ENCODE measurements at places on chromosomes 5 and 9.

GRCh38 chr9:83599071-83599470 lies 23.9 kb upstream of the IDNK start:
- DNase-seq: no peak

GRCh38 chr9:108291586-108291932 lies 564.2 kb downstream of the ACTL7B start:
- no peak for DNase-seq

- DNase-seq: no peak
These were observed 19.5 kb downstream of the RAD1 start for GRCh38 chr5:34895641-34896419.

GRCh38 chr5:54171645-54172384 lies 138.6 kb downstream of the ARL15 start:
- no peak for DNase-seq

- no peak for DNase-seq
These were observed 72.7 kb upstream of the IER5L start for GRCh38 chr9:129250786-129251185.

DNA sequence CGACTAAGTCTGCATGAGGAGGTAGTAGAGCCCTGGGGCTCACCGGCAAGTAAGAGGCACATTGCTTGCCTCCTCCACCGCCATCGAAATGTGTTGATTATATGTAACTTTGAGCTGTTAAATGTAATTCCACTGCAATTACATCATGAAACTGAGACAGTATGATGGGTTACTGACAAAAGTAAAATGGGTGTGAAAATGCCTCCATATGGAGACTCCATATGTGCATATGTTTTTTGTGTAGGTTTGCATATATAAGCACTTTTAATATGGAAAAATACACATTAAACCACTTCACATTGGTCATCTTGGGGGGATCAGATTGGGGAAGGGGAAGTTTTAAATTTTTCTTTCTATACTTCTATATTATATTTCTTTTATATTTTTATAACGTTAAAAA lies 29.8 kb downstream of the NFIL3 start:
- DNase-seq: no peak

DNA sequence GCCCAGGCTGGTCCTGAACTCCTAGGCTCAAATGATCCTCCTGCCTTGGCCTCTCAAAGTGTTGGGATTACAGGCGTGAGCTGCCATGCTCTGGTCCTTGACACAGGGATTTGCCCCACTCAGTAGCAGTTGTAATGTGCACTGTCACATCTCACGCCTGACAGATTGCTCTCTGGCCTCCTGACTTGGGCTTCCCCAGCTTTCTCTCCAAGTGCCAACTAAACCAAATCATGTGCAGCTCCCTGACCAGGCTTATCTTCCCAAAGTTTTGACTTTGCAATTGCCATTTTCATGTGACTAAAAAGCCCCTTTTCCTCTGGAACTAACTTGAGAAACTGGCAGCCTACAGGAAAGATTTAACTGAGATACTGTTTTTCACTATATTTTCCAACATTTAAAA lies 10.7 kb downstream of the RPL26L1 start:
- no peak for DNase-seq

DNA sequence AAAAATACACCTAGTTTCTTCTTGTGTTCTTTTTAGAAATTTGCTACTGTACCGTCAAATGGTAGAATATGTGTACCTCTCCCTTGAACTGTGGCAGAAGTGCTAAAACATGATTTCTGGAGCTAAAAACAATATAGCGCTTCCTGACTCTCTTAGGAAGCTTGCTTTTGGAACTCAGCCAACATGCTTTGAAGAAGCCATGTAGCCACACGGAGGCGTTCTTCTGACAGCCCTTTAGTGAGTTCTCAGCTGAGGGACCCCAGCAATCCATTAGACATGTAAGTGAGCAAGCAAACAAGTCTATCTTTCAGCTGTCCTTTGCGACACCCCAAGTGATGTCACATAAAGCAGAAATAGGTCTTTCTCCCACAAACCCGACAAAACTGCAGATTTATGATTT lies 917.0 kb downstream of the CDH9 start:
- no peak for DNase-seq

DNA sequence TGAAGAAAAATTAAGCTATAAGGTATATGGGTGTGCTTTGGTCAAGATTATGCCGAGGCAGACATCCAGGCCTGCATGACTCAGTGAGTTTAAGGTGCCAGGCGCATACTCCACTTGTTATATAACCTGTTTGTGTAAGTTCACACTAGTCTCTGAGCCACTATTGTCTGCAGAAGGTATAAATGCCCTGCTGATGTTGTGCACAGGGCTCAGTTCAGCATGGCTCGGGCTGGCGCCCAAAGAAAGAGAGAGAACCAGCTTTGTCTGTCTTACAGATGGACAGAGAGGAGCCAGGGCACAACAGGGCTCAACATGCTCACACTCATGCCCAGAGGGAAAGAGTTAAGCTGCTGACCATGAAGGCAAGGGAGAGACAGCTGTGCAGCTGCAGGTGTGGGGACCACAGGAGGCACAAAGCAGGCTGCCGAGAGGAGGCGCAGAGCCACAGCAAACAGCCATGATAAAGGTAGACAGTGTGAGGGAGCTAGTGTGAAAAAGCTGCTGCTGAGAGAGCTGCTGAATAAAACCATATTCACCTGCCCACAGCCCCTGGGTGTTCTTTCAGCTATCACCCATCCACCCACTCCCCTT lies 1587.6 kb upstream of the C9orf72 start:
- DNase-seq: no peak

DNA sequence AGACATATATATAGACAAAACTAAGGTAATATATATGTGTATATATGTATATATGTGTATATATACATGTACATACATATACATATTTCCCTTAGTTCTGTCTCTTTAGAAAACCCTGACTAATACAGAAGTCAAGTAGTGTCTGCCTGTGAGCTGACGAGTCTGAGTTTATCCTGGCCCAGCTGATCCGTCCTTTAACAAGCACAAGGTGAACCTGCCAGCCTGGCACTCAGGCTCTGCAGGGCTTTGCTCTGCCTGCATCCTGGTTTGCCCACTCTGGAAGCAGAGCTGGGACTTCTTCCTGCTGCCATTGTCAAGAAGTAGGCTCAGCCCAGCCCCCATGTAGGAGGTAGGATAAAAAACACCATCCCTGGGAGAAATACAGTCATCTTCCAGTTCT lies 388.0 kb downstream of the ICE1 start:
- DNase-seq: no peak

DNA sequence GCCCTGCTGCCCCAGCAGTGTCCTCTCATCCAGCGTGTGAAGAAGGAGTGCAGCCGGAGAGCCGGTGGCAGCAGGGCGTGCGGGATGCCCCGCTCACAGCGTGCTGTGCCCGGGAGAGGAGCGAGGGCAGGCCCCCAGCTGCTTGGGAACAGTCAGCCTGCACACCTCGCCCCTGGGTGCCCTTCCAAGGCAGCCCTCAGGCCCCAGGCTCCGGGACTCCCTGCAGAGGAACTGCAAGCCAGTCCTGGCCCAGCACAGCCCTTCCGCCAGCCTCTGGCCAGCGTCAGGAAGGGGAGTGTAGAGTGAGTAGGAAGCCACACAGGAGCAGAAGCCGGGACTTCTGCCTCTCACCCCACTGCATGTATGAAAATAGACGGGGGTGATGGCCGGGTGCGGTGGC lies 43.5 kb downstream of the ADAMTS2 start:
- no peak for DNase-seq

GRCh38 chr9:18837402-18837801 lies 195.6 kb downstream of the SAXO1 start:
- no peak for DNase-seq

GRCh38 chr9:6488395-6488794 lies 75.4 kb downstream of the UHRF2 start:
- no peak for DNase-seq

DNA sequence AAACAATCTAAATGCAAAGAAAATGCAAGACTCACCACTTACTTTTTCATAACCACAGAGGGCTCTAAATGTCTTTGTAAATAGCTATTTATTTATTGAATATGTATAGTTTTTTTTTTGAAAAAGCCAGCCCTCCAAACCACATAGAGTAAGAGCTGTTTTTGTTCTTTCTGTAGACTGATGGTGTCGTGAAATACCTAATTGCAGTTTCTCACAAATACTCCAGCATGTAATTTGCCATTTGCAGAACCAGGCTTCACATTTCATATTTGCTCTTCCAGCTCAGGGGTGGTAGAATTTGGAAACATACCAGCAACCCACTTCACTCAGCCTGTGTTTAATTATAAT lies 159.8 kb downstream of the TMC1 start:
- no peak for DNase-seq

- DNase-seq: no peak
These were observed 183.9 kb downstream of the AUH start for GRCh38 chr9:91177661-91178280.

GRCh38 chr5:96940586-96940985 lies 4.7 kb downstream of the LNPEP start:
- DNase-seq: no peak

DNA sequence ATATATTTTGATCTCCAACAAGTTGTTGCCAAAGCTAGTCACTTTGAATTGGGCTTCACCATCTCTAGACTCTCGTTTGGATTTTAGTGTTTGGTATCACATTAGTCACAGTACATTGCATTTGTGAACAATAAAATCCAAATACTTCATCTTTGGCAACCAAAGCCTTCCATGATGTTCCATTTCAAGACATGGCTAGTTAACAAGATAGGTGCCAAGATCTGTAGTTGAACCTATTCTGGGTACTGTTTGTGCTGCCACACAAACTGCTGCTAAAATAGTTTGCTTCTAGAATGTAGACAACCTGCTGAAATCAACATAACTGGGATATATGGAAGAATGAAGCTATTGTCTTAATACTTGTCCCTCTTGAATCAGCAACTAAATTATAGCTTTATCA lies 207.5 kb downstream of the LRRC70 start:
- no peak for DNase-seq

Measured in cortex of kidney (tissue), 1 donor.